ENCODE measurements at places on chromosomes 3 and 15. TPM values are rescaled to one million over a fixed set of nuclear protein-coding genes. Genes with fewer than 3 reads are reported as not detected.

DNA sequence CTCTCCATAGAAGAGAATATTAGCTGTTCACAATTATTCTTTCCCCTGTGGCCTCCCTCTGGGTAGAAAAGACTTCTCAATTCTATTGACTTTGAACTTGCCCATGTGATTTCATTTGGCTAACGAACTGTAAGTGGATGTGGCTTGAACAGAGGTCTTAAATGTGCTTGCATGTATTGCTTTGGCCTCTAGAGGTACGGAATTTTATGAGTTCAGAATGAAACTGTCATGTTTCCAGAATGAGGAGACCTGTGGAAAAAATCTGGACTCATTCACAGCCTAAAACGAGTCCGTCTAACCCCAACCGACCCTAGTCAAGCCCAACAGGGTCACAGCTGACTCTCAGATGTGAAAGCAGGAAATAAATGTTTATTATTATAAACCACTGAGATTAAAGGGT lies 596.7 kb upstream of the UBE2E2 start:
- no peak for DNase-seq
- H3K27ac ChIP-seq, result no peak overlapping the region
- no peak overlapping the region for H3K4me3 ChIP-seq
- no peaks in the 10 kb centered on the region for H3K36me3 ChIP-seq

RBP2 gene
- not detected for total RNA-seq

DNA sequence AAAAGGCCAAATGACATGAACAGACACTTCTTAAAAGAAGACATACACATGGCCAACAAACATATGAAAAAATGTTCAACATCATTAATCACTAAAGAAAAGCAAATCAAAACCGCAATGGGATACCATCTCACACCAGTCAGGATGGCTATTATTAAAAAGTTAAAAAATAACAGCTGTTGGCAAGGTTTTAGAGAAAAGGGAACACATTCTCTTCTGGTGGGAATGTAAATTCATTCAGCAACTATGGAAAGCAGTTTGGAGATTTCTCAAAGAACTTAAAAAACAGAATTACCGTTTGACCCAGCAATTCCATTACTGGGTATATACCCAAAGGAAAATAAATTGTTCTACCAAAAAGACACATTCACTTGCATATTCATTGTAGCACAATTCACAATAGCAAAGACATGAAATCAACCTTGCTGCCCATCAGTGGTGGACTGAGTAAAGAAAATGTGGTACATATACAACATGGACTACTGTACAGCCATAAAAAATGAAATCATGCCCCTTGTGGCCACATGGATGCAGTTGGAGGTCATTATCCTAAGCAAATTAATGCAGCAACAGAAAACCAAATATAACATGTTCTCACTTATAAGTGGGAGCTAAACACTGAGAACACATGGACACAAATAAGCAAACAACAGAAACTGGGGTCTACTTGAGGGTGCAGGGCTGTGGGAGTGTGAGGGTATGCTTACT lies 190.7 kb upstream of the MCTP2 start:
- no peak overlapping the region for H3K27ac ChIP-seq
- peaks cover 2% of the 10 kb centered on the region for H3K27me3 ChIP-seq
- DNase-seq, result no peak
- no peak overlapping the region for H3K4me3 ChIP-seq

DNA sequence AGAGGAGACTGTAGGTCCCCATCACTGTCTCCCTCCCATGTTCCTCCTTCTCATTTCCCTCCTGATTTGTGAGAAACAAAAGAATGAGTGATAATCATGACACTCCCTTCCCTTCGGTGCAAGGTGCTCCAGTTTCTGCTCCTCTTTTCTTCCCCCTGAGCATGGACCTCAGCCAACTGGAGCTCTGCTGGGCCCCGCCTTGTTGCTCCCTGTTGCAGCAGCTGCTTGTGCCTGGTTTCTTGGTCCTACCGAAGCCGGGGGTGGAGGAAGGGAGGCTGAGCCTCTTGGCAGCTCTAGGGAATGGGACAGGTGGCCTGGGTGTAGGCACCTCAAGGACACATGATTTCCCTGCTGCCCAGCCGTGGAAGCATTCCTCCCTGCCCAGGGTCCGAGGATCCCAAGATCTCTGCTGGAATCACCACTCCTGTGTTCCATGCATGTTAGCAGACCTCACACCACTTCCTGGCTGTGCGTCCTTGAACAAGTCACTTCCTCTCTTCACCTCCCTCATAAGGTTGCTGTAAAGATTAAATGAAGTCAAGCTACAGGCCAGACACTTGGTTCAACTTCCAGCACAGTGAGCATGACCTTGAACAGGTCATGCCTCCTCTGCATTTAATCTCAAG lies 131.6 kb upstream of the ABHD17C start:
- no peaks in the 10 kb centered on the region for H3K36me3 ChIP-seq
- H3K27ac ChIP-seq, result no peak overlapping the region
- DNase-seq, result no peak
- no peak overlapping the region for H3K4me3 ChIP-seq
- H3K4me1 ChIP-seq, result no peaks in the 10 kb centered on the region

- DNase-seq, result no peak
- no peaks in the 10 kb centered on the region for H3K36me3 ChIP-seq
- H3K27me3 ChIP-seq, result no peaks in the 10 kb centered on the region
- H3K4me1 ChIP-seq, result no peaks in the 10 kb centered on the region
Measured at GRCh38 chr15:90799639-90800170, 68.7 kb upstream of the FURIN start.

- no peak for DNase-seq
- no peak overlapping the region for H3K4me3 ChIP-seq
- H3K4me1 ChIP-seq, result no peaks in the 10 kb centered on the region
- no peak overlapping the region for H3K27ac ChIP-seq
Measured at GRCh38 chr3:10514407-10515069, 9.2 kb upstream of the ATP2B2 start.

GRCh38 chr3:27632431-27633223 lies 89.5 kb downstream of the EOMES start:
- peaks cover 13% of the 10 kb centered on the region for H3K4me1 ChIP-seq
- no peaks in the 10 kb centered on the region for H3K36me3 ChIP-seq
- peak overlapping the region; percentile 66 for H3K27ac ChIP-seq
- no peaks in the 10 kb centered on the region for H3K27me3 ChIP-seq
- H3K4me3 ChIP-seq, result peak overlapping the region; percentile 66

RTP3 gene
- not detected for total RNA-seq

C3orf22 gene
- not detected for total RNA-seq

ARPIN gene
- total RNA-seq, result not detected

TLR9 gene
- total RNA-seq, result not detected

DNA sequence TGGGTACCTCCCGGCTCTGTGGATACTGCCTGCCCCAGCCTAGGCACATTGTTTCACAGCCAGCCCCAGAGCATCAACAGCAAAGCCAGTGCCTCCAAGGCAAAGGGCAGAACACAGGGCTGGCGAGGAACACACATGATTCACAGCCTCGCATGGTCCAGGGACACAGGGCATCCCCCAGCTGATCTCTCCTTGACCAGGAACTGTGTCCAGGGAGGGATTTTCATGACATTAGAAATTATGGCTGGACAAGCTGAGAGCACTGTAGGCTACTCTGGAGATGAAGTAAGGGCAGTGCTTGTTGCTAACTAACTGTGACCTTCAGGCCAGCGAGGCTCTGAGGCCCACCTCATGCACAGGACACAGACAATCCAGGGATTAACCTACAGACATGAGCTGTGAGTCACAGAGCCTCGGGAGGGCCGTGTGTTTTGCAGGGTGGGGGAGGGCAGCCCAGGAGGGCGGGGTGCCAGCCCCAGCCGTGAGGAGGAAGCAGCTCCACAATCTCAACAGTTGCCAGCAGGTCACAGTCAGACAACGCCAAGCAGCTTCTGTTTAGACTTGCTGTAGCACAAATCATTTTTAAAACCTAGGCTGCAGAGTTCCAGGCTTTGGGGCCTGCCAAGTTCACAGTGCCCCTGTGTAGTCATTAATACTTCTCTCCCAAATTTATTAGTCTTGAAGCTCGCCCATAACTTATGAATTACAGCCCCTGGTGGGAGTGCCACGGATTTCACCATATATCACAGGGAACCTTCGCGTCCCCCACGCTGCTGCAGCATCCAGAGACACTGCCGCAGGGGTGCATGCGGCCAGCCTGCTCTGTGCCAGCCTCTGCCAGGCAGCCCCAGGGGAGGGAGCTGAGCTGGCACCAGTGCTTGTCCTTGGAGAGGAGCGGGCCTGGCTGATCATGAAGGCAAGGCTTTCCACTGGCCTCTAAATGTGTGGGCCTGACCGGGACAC lies 114.7 kb downstream of the ETFA start:
- no peak overlapping the region for H3K4me3 ChIP-seq
- H3K4me1 ChIP-seq, result peaks cover under 1% of the 10 kb centered on the region
- H3K36me3 ChIP-seq, result peaks cover 2% of the 10 kb centered on the region
- H3K27me3 ChIP-seq, result no peaks in the 10 kb centered on the region

GRCh38 chr3:141049681-141050080 lies 1.5 kb upstream of the SPSB4 start:
- H3K27ac ChIP-seq, result no peak overlapping the region
- peaks cover 39% of the 10 kb centered on the region for H3K27me3 ChIP-seq
- peaks cover 16% of the 10 kb centered on the region for H3K4me1 ChIP-seq
- no peaks in the 10 kb centered on the region for H3K36me3 ChIP-seq
- no peak for DNase-seq

GRCh38 chr3:104878395-104878794 lies 488.3 kb upstream of the ALCAM start:
- no peaks in the 10 kb centered on the region for H3K4me1 ChIP-seq
- no peaks in the 10 kb centered on the region for H3K27me3 ChIP-seq
- H3K36me3 ChIP-seq, result no peaks in the 10 kb centered on the region
- H3K27ac ChIP-seq, result no peak overlapping the region
- no peak for DNase-seq

DNA sequence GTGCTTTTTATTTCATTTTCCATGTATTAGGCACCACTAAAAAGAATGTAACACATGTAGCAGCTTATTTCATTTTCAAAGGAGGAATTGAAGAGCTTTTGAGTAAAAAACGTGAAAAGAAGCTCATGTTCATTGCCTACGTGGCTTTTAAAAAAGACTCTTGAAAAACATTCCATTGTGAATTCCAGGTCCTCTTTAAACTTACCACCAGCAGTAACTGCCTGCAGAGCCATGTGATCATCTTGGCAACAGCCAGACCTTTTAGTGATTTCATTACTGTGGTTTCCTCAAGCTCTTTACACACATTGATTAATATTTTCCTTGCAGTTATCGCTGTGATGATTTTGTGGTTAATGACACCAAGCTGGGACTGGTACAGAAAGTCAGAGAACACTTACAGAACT lies 43.8 kb upstream of the FBXL22 start:
- no peak overlapping the region for H3K27ac ChIP-seq
- H3K4me1 ChIP-seq, result peaks cover 13% of the 10 kb centered on the region
- H3K36me3 ChIP-seq, result peaks cover 28% of the 10 kb centered on the region
- H3K27me3 ChIP-seq, result no peaks in the 10 kb centered on the region
- H3K4me3 ChIP-seq, result no peak overlapping the region
